ENCODE measurements at places on chromosomes 2 and 18.

- no peak for DNase-seq
These were observed 207.2 kb downstream of the VAPA start for GRCh38 chr18:10121028-10121427.

DNA sequence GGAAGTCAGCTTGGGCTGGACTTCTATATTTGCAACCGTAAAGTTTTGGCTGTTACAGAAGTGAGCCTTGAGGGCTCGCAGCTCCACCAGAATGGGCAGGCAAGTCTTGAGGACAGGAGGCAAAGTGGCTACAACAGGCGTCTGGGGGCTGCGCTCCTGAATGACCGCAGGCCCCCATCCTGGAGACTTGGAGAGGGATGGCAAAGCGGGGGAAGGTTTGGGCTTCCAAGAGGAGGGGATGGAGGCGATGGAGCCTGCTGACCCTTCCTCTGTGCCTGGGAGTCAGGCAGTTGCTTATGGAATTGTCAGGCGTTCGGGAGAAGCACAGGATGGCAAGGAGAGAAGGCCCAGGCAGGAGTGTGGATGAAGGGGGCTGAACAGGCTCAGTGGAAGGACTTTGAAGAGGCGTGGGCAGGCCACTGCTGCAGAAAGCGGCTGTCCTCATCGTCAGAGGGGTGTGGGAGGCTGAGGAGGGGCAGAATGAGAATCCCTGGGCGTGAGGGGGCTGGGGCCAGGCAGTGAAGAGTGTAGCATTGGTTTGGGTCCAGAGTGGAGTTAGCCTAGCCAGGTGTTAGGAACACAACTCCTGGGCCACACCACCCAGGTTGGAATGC lies 72.3 kb downstream of the INHBB start:
- DNase-seq = no peak

- DNase-seq = no peak
These were observed 10.5 kb downstream of the PKP4 start for GRCh38 chr2:158467248-158467647.

- DNase-seq = no peak
These were observed 260.0 kb upstream of the ID2 start for GRCh38 chr2:8421658-8422449.

DNA sequence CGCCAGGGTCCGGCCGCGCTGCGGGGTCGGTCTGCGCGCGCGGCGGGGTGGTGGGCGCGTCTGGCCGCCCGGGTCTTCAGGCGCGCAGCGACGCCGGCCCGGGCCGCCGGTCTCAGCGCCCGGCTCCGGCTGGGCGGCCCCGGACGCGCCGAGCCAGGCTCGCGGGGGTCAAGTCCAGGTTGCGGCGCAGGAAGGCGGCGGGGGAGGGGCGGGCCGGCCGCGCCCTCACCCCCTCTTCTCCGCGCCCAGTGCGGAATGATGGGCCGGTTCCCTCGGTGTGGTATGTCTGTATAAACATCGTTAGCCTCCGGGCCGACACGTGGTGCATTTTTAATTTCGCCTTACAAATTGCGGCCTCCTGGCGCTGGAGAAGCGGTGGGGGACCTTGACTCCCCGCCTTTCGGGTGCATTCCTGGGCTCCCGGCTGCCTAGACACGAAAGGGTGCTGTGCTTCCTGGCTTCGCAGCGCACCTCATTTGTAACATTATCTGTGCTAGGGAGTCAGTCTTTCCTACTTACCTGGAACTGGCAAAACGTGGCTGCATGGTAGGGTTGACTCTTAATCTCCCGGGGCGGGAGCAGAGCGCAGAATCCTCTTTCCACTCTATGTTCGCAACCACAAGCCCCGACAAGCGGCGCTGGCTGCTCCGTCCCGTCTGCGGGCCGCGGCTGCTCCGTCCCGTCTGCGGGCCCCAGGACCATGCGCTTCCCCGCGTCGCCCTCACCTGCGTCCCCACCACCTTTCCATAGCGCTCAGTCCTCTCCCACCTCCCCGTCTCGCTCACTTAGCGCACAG lies 69.0 kb downstream of the CTAGE1 start:
- no peak for DNase-seq

GRCh38 chr18:75041586-75041985 lies 167.4 kb downstream of the PTGR3 start:
- DNase-seq = no peak

- no peak for DNase-seq
These were observed 95.6 kb downstream of the GALNT3 start for GRCh38 chr2:165698444-165698884.

GRCh38 chr2:17115042-17115441 lies 403.2 kb downstream of the RAD51AP2 start:
- no peak for DNase-seq

- no peak for DNase-seq
These were observed 199.4 kb downstream of the GBX2 start for GRCh38 chr2:235968616-235969324.

DNA sequence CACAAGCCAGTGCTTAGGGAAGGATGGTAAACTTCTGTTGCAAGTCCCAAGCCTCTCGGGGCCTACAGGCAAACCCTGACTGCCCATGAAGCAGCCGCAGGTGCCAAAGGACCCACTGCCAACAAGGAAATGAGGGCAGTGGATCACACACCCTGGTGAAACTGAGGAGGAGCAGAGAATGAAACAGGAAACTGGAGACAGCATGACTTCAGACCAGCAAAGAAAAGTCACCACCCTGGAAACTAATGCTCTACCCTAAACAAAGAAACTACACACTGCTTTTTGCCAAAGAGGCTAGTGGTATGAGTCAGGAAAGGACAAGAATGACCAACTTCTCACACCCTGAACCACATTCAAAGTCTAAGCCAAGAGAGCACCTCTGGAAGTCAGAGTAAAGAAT lies 97.2 kb downstream of the MYO5B start:
- DNase-seq = no peak

DNA sequence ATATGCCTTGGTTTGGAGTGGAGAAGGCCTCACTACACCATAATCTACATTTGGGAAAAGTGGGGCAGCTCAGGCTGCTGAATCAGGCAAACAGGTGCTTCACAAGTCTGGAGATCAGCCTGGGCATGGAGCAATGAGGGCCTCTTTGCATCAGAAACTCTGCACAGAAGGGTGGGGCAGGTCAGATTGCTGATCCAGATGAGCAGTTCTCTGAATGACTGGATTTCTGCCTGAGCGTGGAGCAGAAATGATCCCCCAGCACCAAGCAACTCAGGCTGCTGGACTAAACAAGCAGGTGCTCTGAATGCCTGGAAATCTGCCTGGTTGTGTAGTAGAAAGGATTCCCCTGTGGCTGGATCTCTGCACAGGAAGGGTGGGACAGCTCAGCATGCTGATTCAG lies 605.3 kb upstream of the ZNF804A start:
- DNase-seq = no peak

DNA sequence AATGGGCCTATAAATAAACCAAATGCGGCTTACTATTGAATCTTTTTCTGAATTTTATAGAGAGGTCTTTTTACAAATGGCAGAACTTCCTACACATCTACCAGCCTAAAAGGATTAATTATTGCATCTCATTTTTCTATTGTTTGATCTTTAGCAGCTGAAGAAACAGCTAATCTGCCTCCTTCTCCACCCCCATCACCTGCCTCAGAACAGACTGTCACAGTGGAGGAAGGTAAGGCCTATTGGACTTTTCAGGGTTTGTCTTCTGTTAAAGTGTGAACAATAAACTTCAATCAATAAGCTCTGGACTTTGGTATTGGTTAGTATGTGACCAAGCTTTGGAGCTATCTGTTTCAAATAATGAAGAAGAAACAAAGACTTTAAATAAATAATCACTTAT lies 91.0 kb upstream of the UNC80 start:
- DNase-seq = no peak
